ENCODE measurements at places on chromosomes 1 and 21. TPM values are rescaled to one million over a fixed set of nuclear protein-coding genes. Genes with fewer than 3 reads are reported as not detected.

TMPRSS3 gene
- 1.7 TPM for total RNA-seq

PIK3R3 gene
- total RNA-seq = 55.8 TPM

FAM229A gene
- total RNA-seq = 5.5 TPM

CDC7 gene
- total RNA-seq = 4.9 TPM

CD101 gene
- total RNA-seq = 1.1 TPM

PLPPR4 gene
- 5.1 TPM for total RNA-seq

ZNF697 gene
- total RNA-seq = 4.6 TPM

SRSF11 gene
- total RNA-seq = 184 TPM

NPPB gene
- total RNA-seq = not detected

CAMSAP2 gene
- 37.8 TPM for total RNA-seq

RHEX gene
- total RNA-seq = 27.1 TPM

COL11A1 gene
- total RNA-seq = not detected

NTMT2 gene
- total RNA-seq = not detected

ADAM30 gene
- not detected for total RNA-seq

EXTL1 gene
- 0.23 TPM for total RNA-seq

DNA sequence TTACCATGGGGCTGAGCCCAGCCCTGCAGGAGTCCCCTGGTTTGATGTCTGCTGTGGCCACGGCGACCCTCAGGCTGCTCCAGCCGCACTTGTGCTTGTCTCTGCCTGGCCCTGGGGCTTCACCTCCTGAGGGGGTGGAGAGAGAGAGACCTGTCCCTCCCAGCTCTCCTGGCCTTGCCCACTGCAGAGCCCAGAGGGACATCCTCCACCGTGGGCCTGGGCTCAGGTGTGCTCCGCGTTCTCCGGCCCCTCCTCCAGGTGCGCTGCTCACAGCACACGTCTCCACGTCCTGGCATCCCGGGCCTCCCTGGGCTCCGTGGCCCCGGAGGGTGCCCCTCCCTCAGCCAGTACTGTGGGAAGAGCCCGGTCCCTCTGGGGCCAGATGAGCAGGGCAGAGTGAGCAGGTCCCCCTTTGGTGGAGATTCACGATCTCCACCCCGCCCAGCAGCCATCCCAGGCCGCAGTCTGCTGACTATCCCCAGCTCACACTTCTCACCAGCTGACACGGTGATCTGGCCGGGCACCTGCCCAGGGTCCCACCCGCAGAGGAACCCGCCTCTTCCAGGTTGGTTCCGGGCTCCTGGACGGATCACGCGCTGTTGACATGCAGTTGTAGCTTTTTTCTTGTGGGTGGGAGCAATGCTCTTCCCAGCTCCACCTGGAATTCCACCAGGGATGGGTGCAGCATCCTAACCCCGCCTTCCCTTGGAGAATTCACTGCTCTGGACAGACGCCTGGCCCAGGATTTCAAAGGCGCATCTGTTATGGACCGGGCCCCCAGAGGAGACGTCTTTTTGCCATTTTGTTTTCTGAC, 41.8 kb upstream of the POFUT2 start:
- no peak for DNase-seq

- no peak for DNase-seq
Measured at GRCh38 chr21:33113131-33113530, 43.2 kb downstream of the OLIG1 start.

GRCh38 chr1:55043011-55043410, 3.7 kb downstream of the PCSK9 start:
- DNase-seq = no peak

- DNase-seq = no peak
Measured at GRCh38 chr21:18251065-18251464, 6.4 kb downstream of the CHODL start.

DNA sequence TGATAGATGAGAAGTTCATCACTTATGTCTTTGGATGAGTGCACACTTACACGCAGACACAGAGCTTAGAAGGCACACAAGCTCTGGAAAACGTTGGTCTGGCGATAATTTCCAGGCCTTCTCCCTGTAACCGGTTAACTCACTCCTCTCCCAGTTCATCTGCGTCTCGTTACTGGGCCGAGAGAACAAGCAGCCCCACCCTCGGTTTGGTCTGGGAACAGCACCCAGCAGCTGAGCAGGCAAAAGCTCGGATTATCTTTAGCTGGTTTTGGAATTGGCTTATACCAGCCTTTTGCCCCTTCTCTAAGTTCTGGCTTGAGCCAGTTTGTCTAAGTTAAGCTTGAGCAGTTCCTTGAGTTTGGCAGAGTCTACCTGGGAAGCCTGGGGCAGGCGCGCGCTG, 27.3 kb upstream of the COL6A1 start:
- DNase-seq = no peak

DNA sequence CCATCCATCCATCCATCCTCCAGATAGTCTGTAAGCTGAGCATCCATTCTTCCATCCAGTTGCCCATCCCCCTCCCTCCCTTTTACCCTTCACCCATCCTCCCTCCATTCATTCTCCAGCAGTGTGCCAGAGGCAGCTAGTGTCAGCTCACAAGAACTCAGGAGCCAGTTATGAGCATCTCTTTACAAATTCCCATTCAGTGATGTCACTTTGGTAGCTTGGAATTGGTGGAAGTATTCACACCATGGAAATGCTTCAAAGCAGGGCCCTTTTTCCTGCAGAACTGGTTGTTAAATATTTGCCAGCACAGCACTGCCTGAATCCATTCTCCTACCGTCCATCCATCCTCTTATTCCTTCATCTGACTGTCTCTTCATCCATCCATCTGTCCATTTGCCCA, 72.5 kb downstream of the ARHGEF10L start:
- no peak for DNase-seq

- no peak for DNase-seq
Measured at GRCh38 chr1:151998611-151999362, 5.1 kb upstream of the S100A10 start.

- DNase-seq = peak; percentile 26
Measured at GRCh38 chr1:29677028-29678024, 441.0 kb downstream of the PTPRU start.

DNA sequence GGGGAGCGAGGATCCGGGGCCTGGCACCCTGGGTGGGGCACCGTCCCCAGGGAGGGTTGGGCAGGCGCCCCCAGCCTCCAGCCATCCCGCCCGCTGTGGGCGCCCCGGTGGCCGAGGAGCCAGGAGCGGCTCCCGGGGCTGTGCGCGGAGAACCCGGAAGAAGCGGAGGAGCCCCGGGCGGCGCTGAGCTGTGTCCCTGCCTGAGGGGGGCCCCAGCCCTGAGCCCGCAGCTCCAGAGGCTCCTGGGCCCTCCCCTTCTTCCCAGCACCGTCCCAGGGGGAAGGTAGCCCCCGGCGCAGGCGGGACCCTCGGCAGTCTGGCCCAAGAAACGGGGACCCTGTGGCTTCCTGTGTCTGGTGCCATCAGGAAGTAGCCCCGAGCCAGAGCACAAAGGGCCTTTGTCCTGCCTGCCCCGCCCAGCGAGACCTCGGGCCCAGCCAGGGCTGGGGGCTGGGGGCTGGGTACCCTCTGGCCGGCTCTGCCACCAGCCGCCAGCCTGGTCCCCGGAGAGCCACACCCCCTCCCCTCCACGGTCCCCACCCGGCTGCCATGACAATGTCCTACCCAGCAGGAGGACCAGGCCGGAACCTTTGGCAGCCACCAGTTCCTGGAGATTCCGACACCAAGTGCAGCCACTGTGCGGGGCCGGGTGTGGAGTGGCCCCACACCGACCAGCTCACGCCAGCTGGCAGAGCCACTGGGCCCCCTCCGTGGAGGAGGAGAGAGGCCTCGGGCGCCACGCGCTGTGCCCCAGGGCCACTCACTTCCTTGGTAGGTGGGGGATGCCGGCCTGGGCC, 15.6 kb upstream of the TTLL10 start:
- peak; percentile 66 for DNase-seq

DNA sequence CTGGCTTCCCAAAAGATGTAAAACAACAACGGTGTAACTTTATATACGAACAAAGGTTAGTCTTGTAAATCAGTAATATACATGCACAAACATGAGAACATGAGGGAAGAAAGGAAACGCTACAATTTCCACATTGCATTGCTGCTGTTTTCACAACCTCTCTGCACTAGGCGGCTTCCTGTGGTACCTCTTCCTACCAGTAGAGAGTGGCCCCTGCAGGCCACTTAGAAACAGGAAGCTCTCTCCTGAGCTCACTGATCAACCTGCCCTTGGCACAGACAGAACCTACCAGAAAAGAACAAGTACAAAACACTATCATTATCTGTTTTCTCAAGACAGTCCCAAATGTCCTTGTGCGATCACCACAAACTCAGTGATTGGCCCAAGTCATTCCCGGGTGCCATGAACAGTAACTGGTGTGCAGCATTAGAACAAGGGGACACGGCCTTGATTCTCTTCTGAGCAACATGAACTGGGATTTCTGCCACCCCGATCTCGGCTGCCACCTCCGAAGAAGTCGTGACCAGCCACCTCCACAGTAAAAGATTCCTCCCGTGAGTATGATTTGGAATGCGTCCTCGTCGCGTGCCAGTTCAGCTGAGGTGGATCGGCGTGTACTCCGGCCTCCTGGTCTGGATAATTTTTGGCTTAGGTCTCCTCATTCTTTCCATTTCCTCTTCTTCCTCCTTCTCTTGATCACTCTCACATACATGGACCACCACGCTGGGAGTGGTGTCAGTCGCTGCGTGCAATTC, 5.7 kb upstream of the KCNE1 start:
- DNase-seq = no peak

DNA sequence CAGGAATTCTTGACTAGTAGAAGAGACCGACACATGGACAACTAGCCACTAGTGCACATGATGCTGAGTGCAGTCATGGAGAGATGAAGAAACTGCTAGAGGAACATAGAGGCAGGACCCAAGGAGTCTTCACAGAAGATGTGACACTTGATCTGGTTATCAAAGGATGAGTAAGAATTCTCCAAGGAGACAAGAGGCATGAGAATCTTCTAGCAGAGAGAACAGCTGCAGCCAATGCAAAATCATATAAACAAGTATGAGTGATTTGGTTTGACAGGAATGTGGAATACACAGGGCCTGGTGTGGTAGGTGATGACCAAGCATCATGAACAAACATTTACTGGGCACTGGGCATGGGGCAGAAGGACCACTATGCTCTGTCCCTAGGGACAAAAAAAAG, 140.9 kb upstream of the CTTNBP2NL start:
- DNase-seq = no peak

GRCh38 chr1:66833112-66833511, 32.0 kb upstream of the INSL5 start:
- no peak for DNase-seq

DNA sequence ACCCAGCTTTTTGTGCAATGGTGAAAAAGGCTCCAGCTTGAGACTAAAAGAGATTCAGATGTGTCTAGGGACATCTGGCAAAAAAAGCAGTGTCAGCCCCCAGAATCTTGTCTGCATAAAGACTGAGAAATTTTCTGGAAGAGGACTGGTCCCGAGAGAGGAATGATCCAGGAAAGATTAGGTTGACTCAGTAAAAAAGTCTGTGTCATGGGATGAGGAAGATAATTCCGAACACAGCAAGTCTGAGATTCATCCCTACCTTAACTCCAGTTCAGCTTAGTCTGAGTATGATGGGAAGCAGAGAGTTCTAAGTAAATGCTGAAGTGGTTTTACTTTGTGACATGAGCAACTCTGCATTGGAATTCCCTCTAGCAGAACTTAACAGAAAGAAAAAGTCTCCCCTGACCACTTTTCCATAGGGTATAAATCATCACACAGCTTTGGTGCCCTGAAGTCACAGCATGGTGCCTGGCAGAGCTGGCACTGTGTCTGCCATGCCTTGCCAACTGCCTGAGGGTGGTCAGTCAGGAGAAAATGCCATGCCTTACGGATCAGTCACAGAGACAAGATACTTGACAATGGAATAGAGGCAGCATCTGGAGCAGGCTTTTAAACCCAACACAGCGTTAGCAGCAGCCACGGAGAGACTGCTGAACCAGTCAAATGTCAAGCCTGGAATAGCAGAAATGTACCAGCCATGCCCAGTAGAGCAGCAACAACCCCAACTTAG, 153.4 kb downstream of the ZC3H11B start:
- DNase-seq = no peak

DNA sequence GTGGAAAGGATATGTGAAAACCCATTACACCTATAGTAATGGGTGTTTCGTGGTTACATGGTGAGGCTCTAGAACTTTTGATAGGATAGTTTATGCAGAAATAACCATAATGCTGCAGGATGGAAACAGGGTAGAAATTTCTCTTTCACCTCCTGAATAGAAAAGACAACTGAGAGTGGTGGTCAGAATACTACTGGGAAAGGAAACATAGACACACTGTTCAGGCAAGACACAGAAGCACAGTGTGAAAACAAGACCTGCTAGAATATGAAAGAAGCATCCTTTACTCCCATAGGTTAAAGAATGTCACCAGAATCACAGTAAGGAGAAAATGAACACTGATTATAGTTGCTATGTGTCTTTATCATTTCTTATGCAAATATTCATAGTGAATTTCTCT, 496.6 kb downstream of the DPYD start:
- no peak for DNase-seq

GRCh38 chr1:161439280-161440232, 65.7 kb upstream of the FCGR2A start:
- peak; percentile 44 for DNase-seq

DNA sequence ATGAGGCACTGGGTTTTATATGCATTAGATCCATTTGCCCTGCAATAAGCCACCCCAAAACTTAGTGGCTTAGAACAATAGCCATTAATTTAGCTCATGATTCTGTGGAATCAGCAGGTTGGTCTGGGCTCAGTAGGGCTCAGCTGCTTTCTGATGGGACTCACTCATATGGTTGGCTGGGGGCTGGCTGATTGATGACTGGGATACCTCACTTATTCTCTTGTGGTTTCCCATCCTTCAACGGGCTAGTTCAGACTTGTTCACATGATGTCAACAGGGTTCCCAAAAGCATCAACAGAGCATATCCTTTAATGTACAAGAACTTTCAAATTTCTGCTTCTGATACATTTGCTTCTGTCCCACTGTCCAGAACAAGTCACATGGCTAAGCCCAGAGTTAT, 43.2 kb downstream of the DNM3 start:
- no peak for DNase-seq

- no peak for DNase-seq
Measured at GRCh38 chr21:40769231-40769630, 77.7 kb downstream of the DSCAM start.

- DNase-seq = no peak
Measured at GRCh38 chr1:234725177-234726132, 115.5 kb upstream of the IRF2BP2 start.

DNA sequence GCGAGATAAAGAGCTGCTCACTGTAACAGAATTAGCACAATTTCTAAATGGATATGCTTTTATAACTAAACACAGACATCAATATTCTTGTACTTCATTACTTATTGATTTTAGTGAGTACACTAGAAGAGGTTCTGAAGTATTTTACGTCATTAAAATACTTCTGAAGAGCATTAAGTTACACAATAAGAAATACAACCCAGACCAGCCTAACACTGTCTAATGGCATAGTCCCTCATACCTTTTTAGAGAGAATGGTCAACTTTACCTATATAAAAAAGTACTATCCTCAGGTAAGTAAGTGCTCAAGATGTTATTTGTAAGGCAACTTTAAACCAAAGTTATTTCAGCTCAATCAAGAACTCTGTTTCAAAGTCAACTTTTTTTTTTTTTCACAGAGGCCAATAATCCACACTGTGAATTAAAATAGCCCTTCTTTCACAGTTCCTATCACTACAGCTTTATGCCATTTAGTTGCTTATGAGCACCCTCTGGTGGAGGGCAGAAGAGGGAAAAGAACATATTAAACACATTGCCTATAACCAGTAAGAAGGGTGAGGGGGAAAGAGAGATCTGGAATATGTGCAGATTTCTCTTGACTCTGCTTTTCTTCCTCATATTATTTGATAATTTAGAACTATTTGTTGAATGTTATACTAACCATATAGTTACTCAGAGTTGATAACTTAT, 182.1 kb upstream of the DMRTA2 start:
- no peak for DNase-seq
